ENCODE measurements at places on chromosomes 6 and 20.

DNA sequence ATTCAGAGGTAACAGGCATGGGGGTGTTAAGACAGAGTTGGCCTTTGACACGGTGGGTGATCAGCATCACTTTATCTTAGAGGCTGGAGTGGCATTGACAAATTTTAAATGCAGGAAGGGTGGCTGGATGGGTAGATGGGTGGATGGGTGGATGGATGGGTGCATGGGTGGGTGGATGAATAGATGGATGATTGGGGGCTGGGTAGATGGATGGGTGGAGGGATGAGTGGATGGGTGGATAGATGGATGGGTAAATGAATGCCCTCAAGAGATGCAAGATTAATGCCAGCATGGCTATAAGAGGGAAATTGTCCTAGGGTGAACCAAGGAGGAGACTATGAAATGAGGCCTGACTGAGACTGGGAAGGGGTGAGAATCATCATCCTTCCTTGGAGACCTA is 18.4 kb downstream of the ITPR3 start:
- no peak for DNase-seq

DNA sequence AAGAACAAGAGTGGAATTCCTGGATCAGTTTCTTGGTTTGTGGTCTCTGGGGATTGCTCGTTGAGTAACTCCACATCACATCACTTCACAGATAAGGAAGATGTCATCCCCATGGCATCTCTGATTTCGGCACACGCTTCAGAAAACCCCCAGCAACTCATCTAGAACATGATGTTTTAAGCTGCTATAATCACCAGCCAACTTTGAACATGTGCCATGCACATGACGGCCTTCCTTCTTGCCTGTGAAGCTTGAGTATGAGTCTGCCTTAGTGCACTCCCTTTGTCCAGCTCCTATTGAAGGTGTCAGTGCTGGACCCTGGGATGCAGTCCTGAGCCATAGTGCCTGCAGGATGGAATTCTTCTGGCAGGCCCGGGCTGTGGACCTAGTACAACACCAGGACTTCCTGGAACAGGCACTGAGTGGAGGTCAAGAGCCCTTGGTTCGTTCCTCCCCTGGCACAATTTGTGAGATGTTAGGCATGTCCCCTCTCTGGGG is 231.5 kb upstream of the SUPT3H start:
- DNase-seq: no peak

DNA sequence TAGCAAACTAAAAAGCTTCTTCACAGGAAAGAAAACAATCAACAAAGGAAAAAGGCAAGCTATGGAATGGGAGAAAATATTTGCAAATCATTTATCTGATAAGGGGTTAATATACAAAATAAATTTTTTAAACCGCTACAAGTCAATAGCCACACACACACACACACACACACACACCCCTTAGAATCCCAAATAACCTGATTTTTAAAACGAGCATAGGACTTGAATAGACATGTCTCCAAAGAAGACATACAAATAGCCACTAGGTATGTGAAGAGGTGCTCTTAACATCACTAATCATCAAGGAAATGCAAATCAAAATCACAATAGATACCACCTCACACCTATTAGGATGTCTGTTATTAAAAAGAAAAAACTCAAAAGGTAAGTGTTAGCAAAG is 187.7 kb downstream of the TRIM27 start:
- DNase-seq: no peak

- DNase-seq: no peak
These were observed 10.2 kb downstream of the ADA start for GRCh38 chr20:44641325-44641724.

DNA sequence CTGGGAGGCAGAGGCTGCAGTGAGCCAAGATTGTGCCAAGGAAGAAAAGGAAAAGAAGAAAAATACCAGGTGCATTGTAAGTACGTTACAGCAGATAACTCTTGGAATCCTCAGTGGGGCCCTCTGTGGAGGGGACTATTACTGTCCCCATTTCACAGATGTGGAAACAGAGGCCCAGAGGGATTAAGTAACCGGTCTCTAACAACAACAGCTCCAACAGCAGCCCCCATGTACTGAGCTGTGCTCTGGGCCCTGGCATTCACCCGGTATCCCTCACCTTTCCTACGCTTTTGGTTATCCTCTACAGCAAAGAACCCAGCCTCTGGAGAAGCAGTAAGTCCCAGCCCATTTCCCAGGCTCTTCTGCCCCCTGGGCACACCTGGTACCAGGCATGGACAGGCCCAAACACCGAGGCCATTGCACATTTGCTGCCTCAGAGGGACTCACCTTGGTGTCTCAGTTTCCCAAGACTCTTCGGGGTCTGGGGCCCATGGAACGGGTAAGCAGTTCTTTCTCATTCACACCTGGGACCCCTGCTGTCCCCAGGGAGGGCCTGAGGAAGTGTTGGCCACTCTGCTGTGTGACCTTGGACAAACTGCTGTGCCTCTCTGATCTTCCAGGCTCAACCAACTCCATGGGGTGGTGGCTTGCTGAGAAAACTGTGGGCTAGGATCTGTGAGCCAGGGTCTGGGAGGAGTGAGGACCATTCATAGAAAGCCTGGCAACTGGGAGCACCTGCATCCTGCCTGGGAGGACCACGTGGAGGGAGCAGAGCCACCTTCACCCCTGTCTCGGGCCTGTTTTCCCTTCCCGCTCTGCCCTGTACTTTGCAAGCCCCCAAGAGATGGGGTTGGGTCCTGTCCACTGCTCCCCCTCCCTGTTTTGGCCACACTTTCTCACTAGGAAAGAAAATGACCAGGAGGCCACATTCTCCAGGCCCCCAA is 59.9 kb downstream of the SNAI1 start:
- DNase-seq: no peak
